ENCODE measurements at places on chromosomes 3 and 15.

- no peak for DNase-seq
These were observed 22.4 kb upstream of the CELF6 start for GRCh38 chr15:72342385-72342784.

GRCh38 chr3:97037294-97037943, 223.0 kb downstream of the EPHA6 start:
- no peak for DNase-seq

GRCh38 chr3:167406876-167407492, 26.9 kb upstream of the ZBBX start:
- DNase-seq = peak; percentile 42

DNA sequence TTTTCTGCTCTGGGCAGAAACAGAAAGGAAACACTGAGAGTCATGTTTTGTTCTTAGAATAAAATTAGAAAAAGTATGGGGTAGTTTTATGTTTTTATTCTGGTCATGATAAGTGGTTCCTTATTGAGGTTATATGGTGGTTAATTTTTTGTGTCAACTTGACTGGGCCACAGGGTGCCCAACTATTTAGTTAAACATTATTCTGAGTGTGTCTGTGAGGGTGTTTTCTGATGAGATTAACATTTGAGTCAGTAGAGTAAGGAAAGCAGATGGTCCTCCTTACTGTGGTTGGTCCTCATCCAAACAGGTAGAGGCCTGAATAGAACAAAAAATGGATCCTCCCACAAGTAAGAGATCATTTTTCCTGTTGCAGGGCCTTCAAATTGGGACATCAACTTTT, 98.9 kb downstream of the C3orf38 start:
- DNase-seq = no peak

GRCh38 chr3:161560008-161560637, 63.5 kb downstream of the OTOL1 start:
- peak; percentile 55 for DNase-seq

DNA sequence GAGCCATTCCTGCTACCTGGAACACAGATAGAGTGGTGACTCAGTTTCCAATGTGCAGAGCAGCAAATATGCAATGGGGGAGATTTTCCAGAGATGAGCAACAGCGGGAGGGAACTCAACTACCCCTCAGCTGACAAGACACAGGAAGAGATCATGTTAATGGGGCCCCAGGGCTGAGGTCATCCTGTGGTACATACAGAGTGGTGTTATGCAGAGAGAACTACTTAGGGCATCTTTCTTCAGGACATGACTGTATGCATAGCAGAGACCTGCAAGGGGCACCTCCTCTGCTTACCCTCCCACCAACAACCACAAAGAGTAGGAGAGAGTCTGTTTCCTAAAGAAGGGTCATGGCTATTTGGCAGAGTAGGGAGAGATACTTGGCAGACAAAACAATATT, 6.8 kb upstream of the TBC1D5 start:
- no peak for DNase-seq

GRCh38 chr15:69601711-69602504, 149.3 kb downstream of the RPLP1 start:
- no peak for DNase-seq

DNA sequence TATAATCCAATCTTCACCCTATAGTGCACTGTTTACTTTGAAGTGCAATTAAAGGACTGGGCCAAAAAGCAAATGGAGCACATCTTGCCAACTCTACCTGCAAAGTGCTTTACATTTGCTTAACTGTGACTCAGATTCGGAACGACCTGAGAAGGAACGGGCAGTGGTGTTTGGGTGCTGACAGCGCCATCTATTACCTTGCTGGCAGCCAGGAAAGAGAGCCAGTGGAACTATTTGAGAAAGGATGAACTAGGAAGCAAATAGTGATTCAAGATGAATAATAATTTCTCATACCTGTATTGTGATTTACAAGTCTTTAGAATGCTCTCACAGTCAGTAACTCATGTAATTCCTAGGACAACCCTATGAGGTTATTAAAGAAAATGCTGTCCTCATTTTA, 312.9 kb downstream of the PDCD6IP start:
- no peak for DNase-seq

- no peak for DNase-seq
These were observed 233.7 kb downstream of the CNTN6 start for GRCh38 chr3:1326546-1326945.

Data from fibroblast of skin of right quadriceps (primary cell).